Immature natural killer cell (primary cell): ENCODE measurements at places on chromosomes 1 and 21.

DNA sequence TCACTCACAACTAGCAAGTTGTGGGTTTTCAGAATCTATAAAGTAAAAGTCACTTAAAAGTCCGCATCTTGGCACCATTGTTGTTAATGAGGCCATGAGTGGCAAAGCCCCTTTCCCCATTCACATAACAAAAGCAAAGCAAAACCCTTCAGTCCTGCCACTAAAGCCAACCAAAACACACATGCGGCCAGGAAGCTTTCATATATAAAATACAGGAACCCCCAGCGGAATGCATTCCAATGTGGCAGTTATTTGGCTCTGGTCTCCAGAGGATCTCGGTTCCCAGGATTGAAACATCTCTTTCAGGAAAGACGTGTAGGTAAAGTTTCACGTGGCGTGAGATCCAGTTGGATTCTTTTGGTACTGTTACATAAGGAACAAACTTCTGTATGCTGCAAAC lies 2.5 kb upstream of the LBR start:
- no peak overlapping the region for H3K27ac ChIP-seq
- H3K36me3 ChIP-seq: no peaks in the 10 kb centered on the region
- no peak overlapping the region for H3K4me3 ChIP-seq
- peaks cover 2% of the 10 kb centered on the region for H3K27me3 ChIP-seq

DNA sequence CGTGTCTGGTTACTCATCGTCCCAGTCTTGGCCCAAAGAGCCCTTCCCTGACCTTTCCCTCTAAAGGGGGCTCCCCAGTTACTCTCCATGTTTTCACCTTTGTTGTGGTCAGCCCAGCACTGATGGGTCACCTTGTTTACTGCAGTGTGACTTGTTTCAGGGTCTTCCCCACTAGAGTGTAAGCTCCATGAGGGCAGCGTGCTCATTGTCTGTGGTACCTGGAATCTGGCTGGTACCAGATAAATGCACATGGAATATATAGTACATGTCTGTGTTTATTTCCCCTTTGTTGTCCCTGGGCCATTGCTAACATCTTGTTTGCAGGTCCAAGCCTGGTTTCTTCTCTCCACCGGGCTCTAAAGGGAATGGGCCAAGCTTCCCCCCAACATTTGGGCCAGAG lies 22.7 kb upstream of the TENT5B start:
- no peak overlapping the region for H3K27ac ChIP-seq
- H3K36me3 ChIP-seq: no peaks in the 10 kb centered on the region
- no peak for DNase-seq
- no peak overlapping the region for H3K4me3 ChIP-seq
- no peaks in the 10 kb centered on the region for H3K4me1 ChIP-seq

DNA sequence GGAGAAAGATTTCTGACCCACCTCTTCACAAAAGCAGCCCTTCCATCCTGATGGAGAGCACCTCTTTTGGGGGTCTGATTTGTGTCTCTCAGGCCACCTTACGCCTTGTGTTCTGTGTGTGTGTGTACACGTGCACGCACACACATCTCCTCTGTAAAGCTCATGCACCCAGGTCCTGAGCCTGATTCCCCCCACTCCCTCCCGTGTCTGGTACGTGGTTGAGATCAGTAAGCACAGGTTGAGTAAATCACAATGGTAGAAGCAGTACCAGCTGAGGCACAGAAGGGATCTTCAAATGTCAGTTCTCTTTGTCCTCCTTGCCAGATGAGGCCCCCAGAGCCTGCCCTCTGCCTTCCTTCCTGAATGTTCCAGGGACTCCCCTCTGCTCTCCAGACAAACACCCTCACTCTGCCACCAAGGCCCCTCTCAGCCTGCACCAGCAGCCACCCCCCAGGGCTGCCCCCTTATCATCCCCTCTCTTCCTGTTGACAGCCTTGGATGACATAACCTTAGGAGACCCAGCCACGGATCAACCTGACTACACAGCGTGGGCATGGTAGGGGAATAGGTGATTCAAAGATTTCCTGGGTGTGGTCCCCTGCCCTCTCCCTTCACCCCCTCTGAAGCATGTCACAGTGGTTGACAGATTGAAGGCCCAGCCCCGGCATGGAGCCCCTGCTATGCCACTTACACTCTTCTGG lies 112.8 kb downstream of the HIVEP3 start:
- no peaks in the 10 kb centered on the region for H3K36me3 ChIP-seq
- H3K27me3 ChIP-seq: no peaks in the 10 kb centered on the region
- peak overlapping the region; percentile 68 for H3K4me3 ChIP-seq
- peak overlapping the region; percentile 75 for H3K27ac ChIP-seq
- no peak for DNase-seq
- peaks cover 95% of the 10 kb centered on the region for H3K4me1 ChIP-seq

DNA sequence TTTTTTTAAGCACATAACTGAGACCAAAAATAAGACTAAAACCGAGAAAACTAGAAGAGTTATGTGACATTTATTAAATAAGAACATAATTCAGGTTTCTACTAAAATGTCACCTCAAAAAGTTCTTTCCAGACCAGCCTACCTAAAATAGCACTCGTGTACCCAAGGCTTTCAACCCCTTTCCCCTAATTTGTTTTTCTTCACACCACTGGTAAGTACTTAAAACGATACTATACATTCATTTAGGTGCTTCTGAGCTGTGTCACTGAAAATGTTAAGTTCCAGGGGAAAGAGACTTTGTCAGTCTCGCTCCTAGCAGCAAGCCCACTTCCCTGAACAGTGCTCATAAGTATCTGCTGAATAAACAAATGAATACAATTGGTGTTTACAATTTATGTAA lies 6.8 kb downstream of the RRAGC start:
- H3K4me3 ChIP-seq: no peak overlapping the region
- H3K36me3 ChIP-seq: peaks cover 25% of the 10 kb centered on the region
- no peak for DNase-seq
- H3K4me1 ChIP-seq: peaks cover 8% of the 10 kb centered on the region
- H3K27me3 ChIP-seq: peaks cover 4% of the 10 kb centered on the region
- no peak overlapping the region for H3K27ac ChIP-seq

DNA sequence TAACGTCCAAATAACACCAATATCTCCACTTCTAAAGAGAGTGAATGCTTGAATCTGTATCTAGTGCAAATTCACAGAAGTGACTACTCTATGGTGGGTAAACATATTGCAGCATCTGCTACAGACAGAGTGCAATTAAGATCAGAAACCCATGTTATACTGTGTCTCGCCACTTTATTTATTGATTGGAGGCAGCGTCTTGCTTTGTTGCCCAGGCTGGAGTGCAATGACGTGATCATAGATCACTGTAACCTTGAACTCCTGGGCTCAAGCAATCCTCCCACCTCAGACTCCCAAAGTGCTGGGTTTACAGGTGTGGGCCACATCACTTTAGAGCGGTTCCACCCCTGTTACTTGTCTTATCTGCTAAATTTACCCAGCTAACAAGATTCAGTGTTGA lies 57.0 kb downstream of the HLCS start:
- peaks cover 8% of the 10 kb centered on the region for H3K4me1 ChIP-seq
- H3K27ac ChIP-seq: no peak overlapping the region
- no peak overlapping the region for H3K4me3 ChIP-seq

DNA sequence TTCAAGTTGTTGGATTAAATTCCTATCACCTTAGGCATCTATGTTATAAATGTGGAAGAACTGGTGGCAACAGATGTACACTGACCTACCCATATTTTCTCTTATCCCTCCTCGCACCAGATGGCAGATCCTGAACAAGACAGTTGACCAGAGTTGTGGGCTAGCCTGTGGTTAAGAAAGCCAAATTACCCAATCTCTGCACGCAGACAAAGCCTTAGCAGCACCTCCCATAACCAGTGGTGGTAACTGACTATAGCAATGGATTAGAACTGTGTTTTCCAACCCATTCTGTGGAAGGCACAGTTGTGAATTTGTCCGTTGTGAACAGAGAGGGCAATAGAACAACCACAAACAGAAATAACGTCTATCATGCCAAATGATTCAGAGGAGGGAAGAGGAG lies 20.6 kb downstream of the ABCB10 start:
- H3K36me3 ChIP-seq: peaks cover 38% of the 10 kb centered on the region
- peaks cover 9% of the 10 kb centered on the region for H3K4me1 ChIP-seq
- no peak overlapping the region for H3K4me3 ChIP-seq

DNA sequence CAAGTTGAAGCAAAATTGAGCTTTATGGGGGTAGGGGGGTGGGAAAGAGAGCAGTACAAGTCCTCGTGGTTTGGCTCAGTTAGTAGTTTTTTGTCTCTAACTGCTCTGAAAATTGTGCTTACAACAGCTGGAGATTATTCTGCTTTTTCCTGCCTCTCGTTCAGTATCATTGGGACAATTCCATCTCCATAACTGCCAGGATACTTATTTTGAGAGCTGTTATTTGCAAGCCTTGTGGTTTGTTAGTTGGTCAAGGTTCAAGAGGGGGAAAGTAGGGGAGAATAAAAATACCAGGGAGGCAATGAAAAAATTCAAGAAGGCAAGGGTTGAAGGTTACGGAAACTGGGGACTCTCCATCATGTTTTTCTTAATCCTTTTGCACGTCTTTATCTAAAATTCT lies 811.8 kb upstream of the ADGRL2 start:
- peaks cover 3% of the 10 kb centered on the region for H3K36me3 ChIP-seq
- no peak overlapping the region for H3K4me3 ChIP-seq
- no peak for DNase-seq
- H3K4me1 ChIP-seq: no peaks in the 10 kb centered on the region
- no peak overlapping the region for H3K27ac ChIP-seq
- no peaks in the 10 kb centered on the region for H3K27me3 ChIP-seq

GRCh38 chr21:41367301-41367944 lies 5.6 kb downstream of the MX2 start:
- H3K27ac ChIP-seq: no peak overlapping the region
- no peak for DNase-seq
- peaks cover 22% of the 10 kb centered on the region for H3K36me3 ChIP-seq
- no peak overlapping the region for H3K4me3 ChIP-seq

DNA sequence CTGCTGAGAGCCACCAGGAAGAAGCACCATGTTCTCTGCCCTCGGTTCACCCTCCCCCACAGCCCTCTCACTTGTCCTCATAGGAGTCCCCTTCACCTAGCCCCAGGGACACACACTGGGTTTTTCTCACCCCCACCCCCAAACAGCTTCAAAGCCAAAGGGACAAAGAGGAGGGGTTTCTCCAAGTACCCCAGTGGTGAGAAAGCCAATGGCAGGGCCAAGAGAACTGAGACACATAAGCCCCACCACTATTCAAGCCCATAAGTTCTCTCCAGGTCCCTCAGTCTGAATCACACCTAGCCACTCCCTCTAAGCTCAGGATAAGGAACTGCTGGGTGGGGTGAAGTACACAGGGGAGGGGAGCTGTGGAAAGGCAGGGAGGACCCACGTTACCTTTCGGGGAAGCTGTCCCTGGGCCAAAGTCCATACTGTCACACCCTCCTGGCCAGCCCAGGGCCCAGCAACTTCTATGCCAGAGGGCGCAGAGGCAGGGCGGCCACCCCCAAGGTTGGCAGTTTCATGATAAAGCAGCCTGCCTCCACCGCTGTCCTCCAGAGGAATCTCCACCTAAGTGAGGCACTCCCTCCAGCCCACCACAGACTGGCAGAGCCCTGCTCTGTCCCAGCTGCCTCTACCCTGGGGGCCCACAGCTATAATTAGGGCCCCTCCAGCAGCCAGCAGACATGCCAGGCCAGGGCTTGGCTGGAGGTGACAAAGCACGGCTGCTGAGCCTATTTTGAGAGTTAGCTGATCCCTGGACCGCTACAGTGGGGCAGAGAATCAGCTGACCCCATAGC lies 39.0 kb upstream of the PPP1R15B start:
- H3K4me3 ChIP-seq: no peak overlapping the region
- peaks cover 23% of the 10 kb centered on the region for H3K4me1 ChIP-seq
- no peaks in the 10 kb centered on the region for H3K27me3 ChIP-seq
- peaks cover 22% of the 10 kb centered on the region for H3K36me3 ChIP-seq
- DNase-seq: no peak

GRCh38 chr1:12309783-12310742 lies 80.2 kb downstream of the VPS13D start:
- H3K27ac ChIP-seq: no peak overlapping the region
- DNase-seq: no peak
- H3K27me3 ChIP-seq: no peaks in the 10 kb centered on the region

GRCh38 chr1:113219377-113219776 lies 146.4 kb downstream of the LRIG2 start:
- DNase-seq: no peak
- peaks cover 8% of the 10 kb centered on the region for H3K27me3 ChIP-seq
- no peaks in the 10 kb centered on the region for H3K36me3 ChIP-seq
- H3K4me1 ChIP-seq: peaks cover 5% of the 10 kb centered on the region
- no peak overlapping the region for H3K27ac ChIP-seq
- H3K4me3 ChIP-seq: no peak overlapping the region

DNA sequence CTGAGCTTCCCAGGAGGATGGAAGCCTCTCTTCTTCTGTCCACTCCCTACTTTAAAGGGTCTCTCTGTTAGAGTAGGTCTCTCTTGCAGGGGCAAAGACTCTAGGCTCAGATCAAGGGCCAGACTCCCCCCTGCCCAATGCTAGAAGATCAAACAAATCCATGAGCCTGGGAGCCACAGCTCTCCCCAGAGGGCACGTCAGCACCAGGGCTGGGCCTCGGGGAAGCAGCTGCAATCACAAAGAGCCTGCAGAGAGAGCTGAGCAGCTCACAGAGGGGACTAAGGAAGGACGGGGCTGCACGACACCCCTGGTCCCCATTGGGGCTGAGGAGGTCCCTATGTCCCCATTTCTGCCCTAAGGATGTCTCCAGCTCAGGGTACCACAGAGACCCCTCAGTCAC lies 3.9 kb downstream of the CNTN2 start:
- DNase-seq: no peak
- no peaks in the 10 kb centered on the region for H3K4me1 ChIP-seq
- H3K27me3 ChIP-seq: peaks cover 18% of the 10 kb centered on the region

GRCh38 chr1:10762153-10762523 lies 34.3 kb downstream of the CASZ1 start:
- DNase-seq: no peak
- H3K27me3 ChIP-seq: peaks cover 2% of the 10 kb centered on the region
- H3K27ac ChIP-seq: no peak overlapping the region
- H3K4me3 ChIP-seq: no peak overlapping the region
- H3K4me1 ChIP-seq: no peaks in the 10 kb centered on the region
- H3K36me3 ChIP-seq: no peaks in the 10 kb centered on the region

DNA sequence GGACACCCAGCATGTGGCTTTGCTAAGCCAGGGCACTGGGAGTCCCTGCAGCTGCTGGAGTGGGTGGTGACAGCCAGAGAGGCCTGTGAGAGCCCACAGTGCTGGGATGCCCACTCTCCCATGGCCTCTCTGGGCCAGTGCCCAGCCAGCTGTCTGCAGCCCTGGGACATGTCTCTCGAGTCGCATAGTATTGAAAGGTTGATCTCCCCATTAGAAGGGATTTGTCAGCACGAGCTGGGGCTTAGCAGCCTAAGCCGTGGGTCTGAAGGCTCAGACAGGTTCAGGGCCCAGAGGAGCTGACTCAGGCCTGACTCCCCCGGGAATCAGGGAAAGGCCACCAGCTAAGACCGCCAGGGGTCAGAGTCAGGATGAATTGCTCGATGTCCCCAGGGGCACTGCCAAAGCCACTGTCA lies 53.5 kb downstream of the FOXD2 start:
- no peak overlapping the region for H3K4me3 ChIP-seq
- no peak overlapping the region for H3K27ac ChIP-seq
- no peaks in the 10 kb centered on the region for H3K36me3 ChIP-seq
- H3K4me1 ChIP-seq: no peaks in the 10 kb centered on the region
- H3K27me3 ChIP-seq: no peaks in the 10 kb centered on the region

GRCh38 chr1:184272175-184272866 lies 114.5 kb upstream of the C1orf21 start:
- H3K4me3 ChIP-seq: no peak overlapping the region
- no peak for DNase-seq
- no peaks in the 10 kb centered on the region for H3K36me3 ChIP-seq
- peaks cover 19% of the 10 kb centered on the region for H3K27me3 ChIP-seq
- no peaks in the 10 kb centered on the region for H3K4me1 ChIP-seq
